ENCODE measurements at places on chromosomes 7 and 10.

DNA sequence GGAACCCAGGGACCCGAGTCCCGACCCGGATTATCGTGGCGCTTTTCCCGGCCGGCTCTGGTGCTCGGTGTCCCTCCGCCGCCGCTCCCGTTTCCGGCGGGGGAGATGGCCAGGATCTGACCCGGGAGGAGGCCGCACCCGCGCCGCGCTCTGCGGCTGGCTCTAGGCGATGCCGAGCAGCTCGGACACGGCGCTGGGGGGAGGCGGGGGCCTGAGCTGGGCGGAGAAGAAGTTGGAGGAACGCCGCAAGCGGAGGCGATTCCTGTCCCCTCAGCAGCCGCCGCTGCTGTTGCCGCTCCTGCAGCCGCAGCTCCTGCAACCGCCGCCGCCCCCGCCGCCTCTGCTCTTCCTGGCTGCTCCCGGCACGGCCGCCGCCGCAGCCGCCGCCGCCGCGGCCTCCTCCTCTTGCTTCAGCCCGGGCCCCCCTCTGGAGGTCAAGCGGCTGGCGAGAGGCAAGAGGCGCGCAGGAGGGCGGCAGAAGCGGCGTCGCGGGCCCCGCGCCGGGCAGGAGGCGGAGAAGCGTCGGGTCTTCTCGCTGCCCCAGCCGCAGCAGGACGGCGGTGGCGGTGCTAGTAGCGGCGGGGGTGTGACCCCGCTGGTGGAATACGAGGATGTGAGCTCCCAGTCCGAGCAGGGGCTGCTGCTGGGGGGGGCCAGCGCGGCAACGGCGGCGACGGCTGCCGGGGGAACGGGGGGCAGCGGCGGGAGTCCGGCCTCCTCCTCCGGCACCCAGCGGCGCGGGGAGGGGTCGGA, 593 bp downstream of the CDK13 start:
- DNase-seq = peak; percentile 77

GRCh38 chr10:126063353-126063791, 167.0 kb downstream of the FANK1 start:
- no peak for DNase-seq

DNA sequence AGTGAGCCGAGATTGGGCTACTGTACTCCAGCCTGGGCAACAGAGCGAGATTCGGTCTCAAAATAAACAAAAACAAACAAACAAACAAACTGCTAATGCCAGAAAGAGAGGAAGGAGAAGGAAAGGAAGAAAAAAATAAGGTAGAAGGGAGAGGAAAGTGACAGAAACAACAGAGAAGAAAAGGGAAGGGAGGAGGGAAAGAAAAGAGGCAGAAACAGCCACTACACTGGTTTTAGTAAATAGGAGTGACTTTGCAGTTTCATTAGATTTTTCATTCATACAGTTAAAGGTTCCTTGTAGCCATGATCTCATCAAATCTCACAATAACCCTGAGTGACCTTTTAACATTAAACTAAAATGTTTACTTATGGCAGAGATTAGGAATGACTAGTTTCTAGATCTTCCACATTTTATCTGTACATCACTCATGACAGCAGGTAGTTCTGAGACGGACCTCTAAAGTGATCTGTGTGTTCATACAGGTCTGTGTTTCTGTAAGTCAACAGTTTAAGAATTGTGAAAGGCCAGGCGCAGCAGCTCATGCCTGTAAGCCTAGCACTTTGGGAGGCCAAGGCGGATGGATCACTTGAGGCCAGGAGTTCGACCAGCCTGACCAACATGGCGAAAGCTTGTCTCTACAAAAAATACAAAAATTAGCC, 191.3 kb upstream of the KLF14 start:
- DNase-seq = no peak

GRCh38 chr7:67753891-67754290, 757.3 kb downstream of the TYW1 start:
- no peak for DNase-seq

GRCh38 chr10:10017716-10018115, 1000.0 kb upstream of the CELF2 start:
- DNase-seq = no peak

GRCh38 chr7:44182827-44183226, 6.4 kb downstream of the GCK start:
- no peak for DNase-seq

DNA sequence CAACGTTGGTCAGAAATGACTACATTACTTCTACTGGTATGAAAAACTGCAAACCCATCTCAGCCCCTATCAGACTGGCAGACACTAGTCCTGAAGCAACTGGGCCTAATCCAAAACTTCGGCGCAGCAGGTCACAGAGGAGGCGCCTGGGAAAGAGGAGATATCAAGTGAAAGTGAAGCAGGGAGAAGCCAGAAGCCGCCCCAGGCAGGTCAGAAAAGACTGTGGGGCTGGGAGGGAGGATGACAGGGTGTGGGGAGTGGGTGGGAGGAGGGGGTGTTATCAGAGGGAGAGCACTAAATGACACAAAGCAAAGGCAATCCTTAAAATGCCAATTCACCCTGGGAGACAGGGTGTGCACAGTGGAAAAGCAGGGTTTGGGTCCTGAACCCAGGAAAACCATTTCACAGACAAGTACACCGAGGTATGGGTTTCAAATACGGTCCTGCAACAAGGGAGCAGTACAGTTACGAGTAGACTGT, 731 bp downstream of the CHCHD3 start:
- DNase-seq = peak; percentile 53

- DNase-seq = peak; percentile 28
These were observed at the start of gene GIMAP8 for GRCh38 chr7:150450491-150451001. GIMAP8 (plus strand) TSS chr7:150450630; CDS start chr7:150466699, 16,069 bp downstream.

DNA sequence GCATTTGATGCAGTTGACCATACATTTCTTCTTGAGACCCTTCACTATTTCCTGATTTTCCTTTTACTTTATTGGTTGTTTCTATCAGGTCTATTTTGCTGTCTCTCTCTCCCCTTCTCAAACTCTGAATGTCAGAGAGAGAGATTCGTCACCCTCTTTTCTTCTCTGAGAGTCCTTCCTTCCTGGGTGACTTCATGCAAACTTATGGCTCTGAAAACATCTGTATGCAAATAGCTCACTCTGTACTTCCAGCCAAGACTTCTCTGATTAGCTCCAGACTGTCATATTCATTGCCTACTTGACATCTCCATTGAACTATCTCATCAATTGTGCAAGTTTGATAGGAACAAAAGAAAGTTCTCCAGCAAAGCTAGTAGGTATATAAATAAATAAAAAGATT, 191.7 kb upstream of the KLF6 start:
- no peak for DNase-seq

- DNase-seq = no peak
These were observed 21.0 kb downstream of the HIBADH start for GRCh38 chr7:27641581-27642230.

DNA sequence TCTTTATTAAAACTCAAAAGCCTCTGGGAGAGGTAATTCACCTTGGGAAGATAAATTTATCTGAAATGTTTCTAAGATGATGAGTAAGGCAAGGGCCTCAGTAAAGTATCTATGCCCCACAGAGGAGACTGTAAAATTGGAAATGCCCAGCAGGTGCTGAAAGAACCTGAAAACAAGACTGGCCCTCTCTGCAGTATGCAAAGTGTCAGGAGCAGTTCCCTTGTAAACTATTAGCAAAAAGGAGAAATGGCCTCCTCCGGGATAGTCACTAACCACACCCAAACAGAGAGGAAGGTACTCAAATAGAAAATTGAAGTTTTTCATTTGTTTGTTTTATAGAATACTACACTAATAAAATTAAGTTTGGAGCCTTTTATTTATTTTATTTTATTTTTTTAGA, 81.2 kb downstream of the FZD1 start:
- no peak for DNase-seq

DNA sequence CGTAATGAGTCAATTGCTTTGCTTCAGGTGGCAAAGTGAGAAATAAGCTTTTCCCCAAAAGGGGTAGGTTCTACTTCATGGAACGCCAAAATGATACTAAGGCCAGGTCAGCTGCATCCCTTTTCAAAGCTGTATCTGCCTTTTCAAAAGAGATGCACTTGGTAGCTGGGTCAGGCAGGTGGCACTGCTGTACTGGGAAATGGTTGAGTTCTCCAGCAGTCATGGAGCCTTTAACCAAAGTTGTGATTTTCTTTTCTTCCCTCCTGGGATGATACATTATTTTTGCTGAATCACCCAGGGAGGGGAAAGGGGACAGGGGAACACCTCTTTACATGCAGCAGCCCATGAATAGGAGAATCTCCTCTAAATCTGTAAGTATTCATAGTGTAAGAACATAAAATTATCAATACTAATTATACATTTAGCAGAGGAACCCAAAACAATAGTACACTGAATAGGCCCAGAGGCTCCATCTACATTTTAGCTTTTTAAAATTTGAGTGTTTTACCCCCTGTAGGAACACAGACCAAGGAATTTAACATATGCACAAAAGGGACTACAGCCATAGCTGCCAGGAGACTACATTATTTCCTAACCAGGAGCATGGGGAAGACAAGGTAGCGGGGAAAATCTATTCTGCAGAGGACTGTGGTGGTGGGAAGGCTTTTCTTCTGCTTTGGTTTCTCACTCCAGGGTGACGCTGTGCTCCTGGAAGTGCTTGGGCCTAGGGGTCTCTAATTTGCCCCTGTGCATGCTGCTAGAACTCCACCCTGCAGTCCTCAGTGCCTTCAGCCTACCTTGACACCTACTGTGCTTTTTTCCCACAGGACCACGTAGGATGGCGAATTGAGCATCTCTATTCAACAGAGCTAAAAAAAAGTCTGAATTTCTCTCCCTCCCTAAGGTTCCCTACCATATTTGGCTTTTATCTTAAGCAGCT, 6.4 kb upstream of the GPR22 start:
- DNase-seq = no peak

- DNase-seq = no peak
These were observed 74.8 kb downstream of the ADARB2 start for GRCh38 chr10:1662438-1663025.

- no peak for DNase-seq
These were observed 96.7 kb upstream of the PDCD4 start for GRCh38 chr10:110775020-110775375.

GRCh38 chr10:132684164-132684891, 101.6 kb downstream of the NKX6-2 start:
- DNase-seq = peak; percentile 51

DNA sequence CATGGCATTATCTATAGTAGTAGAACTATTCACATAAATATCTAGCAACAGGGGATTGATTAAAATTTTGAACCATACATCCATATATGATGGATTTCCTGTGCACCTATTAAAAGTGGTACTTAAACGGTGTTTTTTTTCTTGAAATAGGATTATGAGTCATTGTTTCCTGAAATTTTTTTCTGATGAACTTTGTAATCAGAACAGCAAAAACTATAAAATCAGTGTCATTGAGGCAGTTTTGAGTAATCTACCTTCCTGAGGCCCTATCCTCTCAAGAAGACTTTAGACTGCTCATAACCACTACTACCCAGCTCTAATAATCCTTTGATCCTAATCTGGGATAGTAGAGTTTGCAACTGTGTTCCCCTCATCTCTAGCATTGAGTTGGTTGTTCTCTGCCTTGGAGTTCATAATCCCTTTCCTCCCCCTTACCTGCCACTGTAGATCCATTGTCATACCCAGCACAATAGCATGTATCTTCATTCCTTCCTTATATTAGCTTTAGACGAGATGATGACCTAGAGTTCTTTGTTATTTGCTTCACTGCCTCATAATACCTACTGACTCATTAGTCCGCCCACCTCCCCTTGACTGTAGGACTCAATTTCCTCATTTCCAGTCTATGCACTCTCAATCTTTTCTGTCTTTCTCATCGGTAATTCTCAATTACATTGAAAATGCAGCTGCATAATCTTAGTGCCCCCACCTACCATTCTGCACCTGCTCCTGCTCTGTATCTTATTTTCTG, 133.4 kb downstream of the LRRC4 start:
- DNase-seq = no peak

GRCh38 chr10:92385831-92386230, 94.9 kb downstream of the MARCHF5 start:
- no peak for DNase-seq

GRCh38 chr7:129875160-129875559, 77.6 kb downstream of the UBE2H start:
- no peak for DNase-seq

- DNase-seq = no peak
These were observed 635.7 kb downstream of the PHTF2 start for GRCh38 chr7:78434281-78434680.

- no peak for DNase-seq
These were observed 63.6 kb downstream of the ARID5B start for GRCh38 chr10:61964949-61965702.

GRCh38 chr10:91024541-91024940, 103.7 kb upstream of the ANKRD1 start:
- DNase-seq = no peak

GRCh38 chr7:50620433-50620832, 55.2 kb upstream of the DDC start:
- DNase-seq = peak; percentile 23

DNA sequence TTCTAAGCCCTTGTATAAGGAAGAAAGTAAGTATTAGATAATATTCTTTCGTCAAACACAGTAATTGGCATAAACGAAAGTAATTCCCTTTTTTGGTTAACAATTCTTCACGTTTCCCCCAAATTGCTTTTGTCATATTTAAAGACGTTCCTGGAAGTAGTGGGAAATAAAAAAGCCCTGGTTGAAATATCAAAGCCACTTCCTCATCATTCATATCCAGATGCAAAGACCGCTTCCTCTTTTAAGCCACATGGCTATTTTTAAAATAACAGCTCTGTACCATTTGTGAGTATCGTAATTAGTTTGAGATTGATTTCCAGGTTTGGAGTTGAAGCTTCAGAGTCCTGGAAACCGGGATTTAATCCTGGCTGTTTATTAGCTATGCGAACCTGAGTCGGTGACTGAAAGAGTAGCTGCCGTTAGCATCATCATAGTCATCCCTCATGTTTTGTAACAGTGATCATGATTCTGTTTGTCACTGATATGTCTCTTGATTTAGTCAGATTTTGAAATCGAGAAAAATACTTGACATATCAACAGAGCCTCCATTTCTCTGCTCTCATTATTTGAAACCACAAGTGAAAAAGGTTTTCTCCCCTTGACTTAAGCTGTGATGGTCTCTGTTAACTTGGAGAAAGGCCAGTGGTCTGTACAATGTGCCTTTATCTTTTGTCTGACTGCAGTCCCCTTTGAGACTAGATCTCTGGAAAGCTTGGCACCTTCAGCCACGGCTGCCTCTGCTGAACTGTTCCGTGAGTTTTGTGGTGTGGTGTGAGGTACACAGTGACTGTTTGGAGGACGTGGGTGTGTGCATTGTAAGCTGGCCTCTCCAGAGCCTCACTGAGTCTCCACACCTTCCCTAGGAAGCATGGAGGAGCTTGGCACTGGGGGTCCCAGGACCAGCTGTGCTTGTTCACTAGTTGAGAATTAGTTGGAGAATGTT, 18.1 kb downstream of the OPTN start:
- DNase-seq = no peak

DNA sequence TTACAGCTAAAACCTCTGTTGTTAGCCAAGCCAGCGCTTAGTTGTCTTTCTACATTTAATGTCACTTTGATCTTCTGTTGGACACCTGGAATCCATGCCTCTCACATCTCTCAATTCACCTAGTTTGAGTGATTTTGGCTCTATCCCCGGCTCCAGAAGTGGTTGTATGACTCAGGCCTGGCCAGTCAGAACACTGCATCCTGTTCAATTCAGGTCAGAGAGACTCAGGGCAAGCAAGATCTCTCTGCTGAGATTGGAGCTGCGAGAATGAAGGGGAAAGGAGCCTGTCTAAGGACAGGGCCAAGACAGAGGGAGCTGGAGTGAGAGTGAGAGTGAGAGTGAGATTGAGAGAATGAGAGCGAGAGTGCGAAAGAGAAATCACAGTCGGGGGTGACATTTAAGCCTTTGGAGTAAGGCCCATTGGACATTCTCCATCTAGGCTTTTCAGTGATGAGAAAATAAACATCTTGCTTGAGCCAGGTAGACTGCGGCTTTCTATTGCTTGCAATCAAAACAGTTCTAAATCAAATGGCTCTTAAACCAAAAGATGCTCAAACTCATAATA, 83.3 kb upstream of the DYNC1I1 start:
- no peak for DNase-seq
